Skin of body (tissue), 3 donors: ENCODE measurements at places on chromosomes 5 and 9. TPM values are rescaled to one million over a fixed set of nuclear protein-coding genes. Genes with fewer than 3 reads are reported as not detected.

The TAF11L11 gene
- not detected for total RNA-seq

The GADD45G gene
- 8.3 TPM for total RNA-seq

The FAM153A gene
- total RNA-seq = 0.20 TPM

The CACFD1 gene
- total RNA-seq = 4.3 TPM

The DMRT1 gene
- not detected for total RNA-seq

The LCN2 gene
- total RNA-seq = 14.6 TPM

The DOK3 gene
- 3.8 TPM for total RNA-seq

The NPR2 gene
- 31.5 TPM for total RNA-seq

The BASP1 gene
- 36.1 TPM for total RNA-seq

The GABRA6 gene
- not detected for total RNA-seq

The TLX3 gene
- total RNA-seq = not detected

The FOXI1 gene
- total RNA-seq = 0.10 TPM

DNA sequence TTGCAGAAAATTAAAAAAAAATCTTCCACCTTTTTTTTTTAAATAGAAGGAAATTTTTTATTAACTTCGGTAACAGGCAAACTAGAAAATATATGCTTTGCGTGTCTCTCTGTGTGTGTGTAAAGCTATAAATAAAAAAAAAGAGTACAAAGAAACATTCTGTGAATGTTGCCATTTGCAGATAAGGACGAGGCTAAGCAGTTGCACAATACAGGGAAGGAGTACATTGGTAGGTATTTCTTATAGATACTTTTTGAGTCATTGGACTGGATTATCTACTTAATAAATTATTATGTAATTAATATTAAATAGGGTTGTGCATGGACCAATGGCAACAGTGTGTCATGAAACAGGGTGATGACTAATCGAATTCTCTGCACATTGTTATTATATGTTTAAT is 102.4 kb downstream of the CAMK4 start:
- DNase-seq = no peak

DNA sequence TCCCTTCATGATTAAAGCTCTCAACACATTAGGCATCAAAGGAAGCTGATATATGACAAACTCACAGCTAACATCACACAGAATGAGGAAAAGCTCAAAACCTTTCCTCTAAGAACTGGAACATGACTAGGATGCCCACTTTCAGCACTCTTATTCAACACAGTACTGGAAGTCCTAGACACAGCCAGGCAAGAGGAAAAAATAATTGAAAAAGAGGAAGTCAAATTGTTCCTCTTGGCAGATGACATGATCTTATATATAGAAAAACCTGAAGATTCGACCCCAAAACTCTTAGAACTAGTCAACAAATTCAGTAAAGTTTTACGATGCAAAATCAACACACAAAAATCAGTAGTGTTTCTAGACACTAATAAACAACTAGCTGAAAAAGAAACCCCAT is 144.3 kb upstream of the NREP start:
- peak; percentile 25 for DNase-seq

- no peak for DNase-seq
Measured at GRCh38 chr5:149793256-149793550, 63.1 kb downstream of the PPARGC1B start.

- no peak for DNase-seq
Measured at GRCh38 chr5:90047113-90047512, 362.4 kb downstream of the CETN3 start.

- DNase-seq = no peak
Measured at GRCh38 chr9:134895567-134895907, 14.9 kb downstream of the FCN2 start.

GRCh38 chr5:149371296-149371962 is 7.7 kb downstream of the IL17B start:
- DNase-seq = no peak

GRCh38 chr5:173392-174290 is 17.7 kb upstream of the LRRC14B start:
- DNase-seq = no peak

GRCh38 chr5:167952278-167952995 is 339.0 kb upstream of the WWC1 start:
- no peak for DNase-seq

GRCh38 chr5:62284946-62285891 is 20.8 kb upstream of the KIF2A start:
- DNase-seq = no peak

DNA sequence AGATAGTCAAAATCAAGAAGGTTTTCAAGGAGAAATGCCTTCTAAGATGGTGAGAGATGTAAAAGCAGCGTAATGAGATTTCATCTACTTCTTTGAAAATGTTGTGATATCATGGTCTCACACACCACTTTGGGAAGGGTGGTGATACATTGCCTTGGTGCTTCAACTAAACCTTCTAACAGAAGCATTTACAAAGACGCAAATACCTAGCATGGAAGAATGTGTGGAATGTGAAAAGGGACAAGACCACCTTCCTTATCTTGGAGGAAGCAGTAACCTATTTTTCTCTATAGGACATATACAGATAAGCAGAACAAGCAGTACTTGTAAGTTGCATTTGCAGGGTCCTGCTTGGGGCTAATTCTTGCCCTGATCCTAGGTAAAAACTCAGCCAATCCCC is 38.8 kb downstream of the PCA3 start:
- DNase-seq = no peak

GRCh38 chr9:96050048-96050860 is 174.8 kb downstream of the ERCC6L2 start:
- no peak for DNase-seq

- no peak for DNase-seq
Measured at GRCh38 chr5:9429691-9430215, 116.1 kb downstream of the SEMA5A start.

- no peak for DNase-seq
Measured at GRCh38 chr5:42791151-42791550, 20.5 kb downstream of the SELENOP start.

- DNase-seq = no peak
Measured at GRCh38 chr9:78196258-78196657, 39.6 kb upstream of the CEP78 start.

- DNase-seq = no peak
Measured at GRCh38 chr9:16619914-16620520, 250.5 kb downstream of the BNC2 start.

- no peak for DNase-seq
Measured at GRCh38 chr5:108046955-108047670, 334.8 kb downstream of the FBXL17 start.

DNA sequence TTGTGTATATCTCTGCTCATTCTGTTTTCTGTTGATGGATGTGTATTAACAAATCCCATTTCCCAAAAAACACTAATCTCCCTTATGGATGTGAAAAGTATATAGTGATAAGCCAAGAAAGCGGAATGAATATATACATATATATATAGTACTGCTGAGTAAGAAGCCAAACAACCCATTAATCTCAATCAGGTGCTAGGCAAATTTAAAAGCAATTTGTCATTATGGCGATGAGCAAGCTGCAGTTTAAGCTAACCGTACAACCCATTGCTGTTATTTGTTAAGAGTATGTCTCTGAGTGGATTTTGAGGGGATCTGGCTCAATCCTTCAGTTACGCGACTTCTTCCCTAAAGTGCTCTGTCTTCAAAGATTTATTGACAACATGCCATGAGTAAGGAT is 640.4 kb upstream of the ARRDC3 start:
- DNase-seq = no peak

DNA sequence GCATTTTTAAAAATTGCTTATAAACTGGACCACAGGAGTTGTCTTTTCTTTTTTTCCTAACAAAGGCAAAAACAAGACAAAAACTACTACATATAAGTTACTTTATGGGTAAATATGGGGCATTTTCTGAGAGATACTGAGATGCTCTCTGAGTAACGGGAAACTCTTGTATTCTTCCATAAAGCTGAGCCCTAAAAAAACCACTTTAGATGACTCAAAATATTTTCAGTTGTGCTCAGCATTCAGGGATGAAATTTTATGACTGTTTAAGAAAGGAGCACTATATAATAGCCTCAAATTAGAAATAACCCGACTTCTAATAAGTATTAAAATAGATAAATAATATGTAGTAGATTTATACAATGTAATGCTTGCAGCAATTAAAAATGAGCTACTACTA is 644.5 kb downstream of the KCTD16 start:
- DNase-seq = no peak

DNA sequence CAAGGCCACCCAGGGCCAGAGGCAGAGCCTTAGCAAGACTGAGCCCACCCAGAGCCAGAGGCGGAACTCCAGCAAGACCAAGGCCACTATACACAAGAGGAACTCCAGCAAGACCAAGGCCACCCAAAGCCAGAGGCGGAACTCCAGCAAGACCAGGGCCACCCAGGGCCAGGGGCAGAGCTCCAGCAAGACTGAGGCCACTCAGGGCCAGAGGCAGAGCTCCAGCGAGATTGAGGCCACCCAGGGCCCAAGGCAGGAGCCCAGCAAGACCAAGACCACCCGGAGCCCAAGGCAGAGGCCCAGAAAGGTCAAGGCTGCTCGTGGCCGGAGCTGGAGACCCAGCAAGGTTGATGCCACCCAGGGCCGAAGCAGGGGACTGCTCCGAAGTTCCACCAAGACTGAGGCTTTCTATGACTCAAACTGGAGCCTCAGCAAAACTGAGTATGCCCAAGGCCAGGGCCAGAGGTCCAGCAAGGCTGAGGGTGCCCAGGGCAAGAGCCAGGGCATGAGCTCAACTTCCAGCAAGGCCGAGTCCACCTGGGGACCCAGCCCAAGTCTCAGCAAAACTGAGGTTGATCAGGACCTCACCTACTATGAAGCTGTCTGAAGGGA is 4.2 kb downstream of the TOR2A start:
- DNase-seq = no peak

DNA sequence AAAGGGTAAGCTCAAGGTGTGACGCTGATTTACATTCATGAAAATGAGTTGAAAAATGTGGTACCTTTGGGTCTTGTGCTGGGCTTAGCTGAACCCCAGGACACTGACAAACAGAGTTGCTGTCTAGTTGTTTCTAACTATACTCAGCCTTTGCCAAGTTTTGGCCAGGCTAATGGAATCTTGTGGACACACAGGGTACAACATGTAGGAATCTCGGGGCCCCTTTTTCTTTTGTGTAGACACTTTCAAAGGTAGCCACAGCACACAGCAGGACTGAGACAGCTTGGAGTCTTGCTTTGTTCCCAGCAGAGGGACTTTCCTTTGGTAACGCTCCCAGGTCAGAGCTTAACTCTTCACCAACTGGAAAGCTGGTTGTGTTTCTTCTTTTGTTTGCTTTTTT is 7.8 kb downstream of the LIX1 start:
- DNase-seq = no peak

DNA sequence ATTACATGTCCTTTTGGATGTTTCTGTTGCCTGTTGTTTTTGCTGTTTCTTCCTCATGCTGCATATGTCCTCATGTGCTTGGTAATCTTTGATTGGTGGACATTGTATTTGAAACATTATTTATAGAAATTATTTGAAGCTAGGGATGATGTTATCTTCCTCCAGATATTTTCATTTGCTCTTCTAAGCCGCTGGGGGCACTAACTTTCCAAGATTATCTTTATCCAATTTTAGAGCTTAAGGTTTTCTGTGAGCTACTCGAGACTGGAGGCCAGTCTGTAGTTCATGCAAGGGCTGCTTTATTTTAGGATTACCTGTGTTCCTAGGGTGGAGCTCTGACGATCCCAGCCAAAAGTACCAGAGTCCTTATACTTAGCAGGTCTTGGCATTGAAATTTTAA is 40.9 kb downstream of the STX17 start:
- DNase-seq = no peak
